Activated CD4-positive, alpha-beta T cell treated with anti-CD3 and anti-CD28 coated beads, Interleukin-2, amount 50 U/mL, for 24 hours (primary cell): ENCODE measurements at places on chromosomes 11 and 22.

GRCh38 chr11:16797776-16798175 lies 59.3 kb downstream of the C11orf58 start:
- no peak for DNase-seq

- no peak for DNase-seq
Observed at GRCh38 chr11:28140689-28141455, 32.7 kb downstream of the METTL15 start.

- DNase-seq: no peak
Observed at GRCh38 chr11:65069217-65069616, 10.9 kb upstream of the NAALADL1 start.

DNA sequence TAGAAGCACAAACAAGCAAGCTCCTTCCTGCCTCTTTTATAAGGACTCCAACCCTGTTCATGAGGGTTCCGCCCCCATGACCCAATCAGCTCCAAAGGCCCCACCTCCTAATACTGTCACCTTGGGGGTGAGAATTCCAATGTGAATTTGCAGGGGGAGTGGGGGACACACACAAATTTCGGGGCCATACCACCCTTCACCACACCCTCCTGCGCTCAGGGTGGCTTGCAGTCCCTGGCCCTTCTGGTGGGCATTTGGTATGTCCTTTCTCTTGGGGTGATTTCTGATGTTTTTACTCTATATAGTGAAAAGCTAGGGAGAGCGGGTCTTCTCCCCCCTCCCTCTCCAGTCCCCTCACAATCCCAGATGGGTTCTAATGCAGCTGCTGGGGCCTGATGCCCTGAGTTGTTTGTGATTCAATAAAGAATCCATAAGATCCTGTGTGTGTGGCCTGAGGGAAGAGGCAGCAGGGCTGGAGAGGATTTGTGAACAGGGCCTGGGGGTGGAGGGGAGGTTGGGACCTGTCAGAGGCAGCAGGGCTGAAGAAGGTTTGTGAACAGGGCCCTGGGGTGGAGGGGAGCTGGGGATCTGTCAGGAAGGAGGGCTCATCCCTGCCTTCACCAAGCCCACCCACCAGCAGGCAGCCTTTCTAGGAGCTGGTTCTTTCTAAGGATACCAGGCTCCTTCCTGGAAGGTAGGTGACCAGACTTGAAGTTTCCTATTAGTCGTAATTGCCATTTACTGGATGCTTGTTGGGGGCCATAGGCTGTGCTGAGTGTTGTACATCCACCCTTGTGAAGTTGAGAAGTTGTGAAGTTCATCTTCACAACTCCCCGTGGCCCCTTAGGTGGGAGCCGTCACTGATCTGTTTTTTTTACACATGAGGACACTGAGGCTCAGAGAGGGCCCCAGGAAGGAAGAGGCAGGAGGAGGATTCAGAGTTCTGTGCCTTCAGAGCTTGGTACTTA lies 7.9 kb downstream of the SLC35C1 start:
- no peak for DNase-seq

- DNase-seq: no peak
Observed at GRCh38 chr22:50247748-50248147, 2.9 kb upstream of the TUBGCP6 start.

DNA sequence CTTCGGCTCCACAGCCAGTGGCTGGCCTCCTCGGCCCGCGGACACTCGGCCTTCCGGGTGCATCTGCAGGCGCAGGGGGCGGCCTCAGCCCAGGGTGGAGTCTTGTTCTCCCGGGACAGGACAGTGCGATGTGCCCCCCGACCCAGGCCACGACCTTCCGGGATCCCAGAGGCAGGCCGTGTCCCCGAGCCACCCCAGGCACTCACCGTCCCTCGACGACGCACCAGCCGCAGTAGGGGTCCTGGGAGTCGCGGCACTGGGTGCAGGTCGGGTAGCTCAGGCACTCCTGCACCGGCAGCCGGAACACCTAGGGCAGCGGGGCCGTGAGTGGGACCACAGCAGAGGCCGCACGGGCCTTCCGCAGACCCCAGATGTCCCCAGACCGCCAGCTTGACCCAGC lies 17.6 kb upstream of the MAPK11 start:
- no peak for DNase-seq

DNA sequence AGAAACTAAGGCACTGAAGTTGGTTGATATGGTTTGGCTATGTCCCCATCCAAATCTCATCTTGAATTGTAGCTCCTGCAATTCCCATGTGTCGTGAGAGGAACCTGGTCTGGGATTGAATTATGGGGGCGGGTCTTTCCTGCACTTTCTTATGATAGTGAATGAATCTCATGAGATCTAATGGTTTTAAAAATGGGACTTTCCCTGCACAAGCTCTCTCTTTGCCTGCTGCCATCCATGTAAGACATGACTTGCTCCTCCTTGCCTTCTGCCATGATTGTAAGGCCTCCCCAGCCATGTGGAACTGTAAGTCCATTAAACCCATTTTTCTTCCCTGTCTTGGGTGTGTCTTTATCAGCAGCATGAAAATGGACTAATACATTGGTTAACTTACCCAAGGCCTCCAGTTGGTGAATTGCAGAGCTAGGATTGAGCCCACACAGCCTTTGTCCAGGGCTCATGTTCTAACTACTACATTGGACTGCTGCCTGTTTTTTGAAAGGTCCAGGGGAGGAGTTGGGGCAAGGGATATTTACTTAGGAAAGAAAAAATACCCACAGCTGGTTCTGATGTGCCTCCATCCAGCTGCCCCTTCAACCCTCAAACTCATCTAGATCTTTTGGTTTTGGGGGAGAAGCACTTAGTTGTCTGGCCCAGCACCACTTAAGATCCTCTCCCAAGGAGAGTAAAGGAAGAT lies 107.8 kb upstream of the NAV2 start:
- no peak for DNase-seq

DNA sequence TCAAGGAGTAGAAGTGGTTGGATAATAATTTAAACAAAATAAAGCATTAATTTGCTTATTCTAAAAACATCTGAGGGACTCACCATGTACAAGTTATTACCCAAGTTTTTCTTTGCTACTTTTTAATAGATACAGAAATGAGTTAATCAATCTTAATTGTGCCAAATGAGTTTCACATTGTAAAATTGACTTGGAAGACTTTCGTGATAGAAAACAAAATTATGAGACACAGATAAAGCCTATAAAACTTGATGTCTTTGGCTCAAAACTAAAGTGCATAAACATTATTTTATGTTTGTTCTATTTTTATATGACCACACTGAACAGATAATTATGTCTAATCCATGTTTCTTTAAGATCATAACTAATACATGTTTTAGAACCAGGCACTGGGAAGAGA lies 10.1 kb upstream of the CWF19L2 start:
- no peak for DNase-seq

DNA sequence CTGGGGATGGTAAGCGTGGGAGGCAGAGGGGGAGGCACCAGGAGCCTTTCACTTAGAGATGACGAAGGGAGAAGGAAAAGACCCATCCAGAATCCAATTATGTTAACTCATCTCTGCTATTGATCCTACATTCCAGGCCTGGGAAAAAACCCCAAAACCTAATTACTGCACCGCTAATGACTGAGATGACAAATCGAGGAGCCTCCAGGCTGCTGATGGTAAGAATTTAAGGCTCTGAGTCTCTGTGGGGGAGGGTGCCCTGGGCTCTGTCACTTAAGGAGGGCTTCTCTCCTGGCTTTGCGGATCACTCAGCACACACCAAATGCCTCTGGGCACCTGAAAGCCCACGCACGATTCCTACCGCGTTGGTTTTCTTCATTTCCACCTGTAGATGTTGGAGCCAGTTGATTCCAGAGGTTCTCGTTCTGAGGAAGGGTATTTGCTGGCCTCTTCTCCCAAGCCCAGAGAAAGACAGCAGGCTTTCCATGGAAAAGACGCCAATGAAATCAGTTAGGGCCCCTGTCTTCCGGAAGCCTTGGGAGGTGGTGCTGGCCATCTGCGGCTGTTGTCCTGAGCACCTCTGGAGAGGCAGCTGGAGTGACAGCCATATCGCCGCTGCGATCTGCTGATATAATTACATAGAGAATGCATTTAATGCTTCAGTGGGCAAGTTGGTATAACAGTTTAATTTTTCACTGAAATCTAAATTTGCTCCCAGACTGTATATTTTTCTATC lies 751.2 kb downstream of the BRD1 start:
- DNase-seq: no peak

GRCh38 chr22:47213571-47214230 lies 451.3 kb downstream of the TBC1D22A start:
- DNase-seq: peak; percentile 12

DNA sequence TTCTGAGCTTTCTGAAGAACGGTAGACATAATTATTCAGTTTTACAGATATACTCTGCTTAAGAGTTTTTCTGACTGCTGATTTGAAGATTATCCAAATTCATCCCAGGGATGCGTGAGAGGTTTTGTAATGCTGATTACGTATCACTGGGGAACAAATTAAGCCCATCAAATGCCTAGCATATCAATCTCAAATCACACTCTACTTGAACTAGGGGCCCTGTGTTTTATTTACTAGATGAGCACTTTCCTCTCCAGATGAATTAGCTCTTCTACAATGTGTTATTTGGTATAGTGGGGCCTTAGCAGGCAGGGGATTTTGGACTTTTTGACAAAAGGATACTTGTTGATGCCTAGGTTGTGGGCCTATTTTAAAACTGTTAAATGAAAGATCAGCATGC lies 177.9 kb downstream of the JRKL start:
- DNase-seq: no peak

GRCh38 chr22:36317658-36318271 lies 64.8 kb downstream of the APOL1 start:
- DNase-seq: no peak

DNA sequence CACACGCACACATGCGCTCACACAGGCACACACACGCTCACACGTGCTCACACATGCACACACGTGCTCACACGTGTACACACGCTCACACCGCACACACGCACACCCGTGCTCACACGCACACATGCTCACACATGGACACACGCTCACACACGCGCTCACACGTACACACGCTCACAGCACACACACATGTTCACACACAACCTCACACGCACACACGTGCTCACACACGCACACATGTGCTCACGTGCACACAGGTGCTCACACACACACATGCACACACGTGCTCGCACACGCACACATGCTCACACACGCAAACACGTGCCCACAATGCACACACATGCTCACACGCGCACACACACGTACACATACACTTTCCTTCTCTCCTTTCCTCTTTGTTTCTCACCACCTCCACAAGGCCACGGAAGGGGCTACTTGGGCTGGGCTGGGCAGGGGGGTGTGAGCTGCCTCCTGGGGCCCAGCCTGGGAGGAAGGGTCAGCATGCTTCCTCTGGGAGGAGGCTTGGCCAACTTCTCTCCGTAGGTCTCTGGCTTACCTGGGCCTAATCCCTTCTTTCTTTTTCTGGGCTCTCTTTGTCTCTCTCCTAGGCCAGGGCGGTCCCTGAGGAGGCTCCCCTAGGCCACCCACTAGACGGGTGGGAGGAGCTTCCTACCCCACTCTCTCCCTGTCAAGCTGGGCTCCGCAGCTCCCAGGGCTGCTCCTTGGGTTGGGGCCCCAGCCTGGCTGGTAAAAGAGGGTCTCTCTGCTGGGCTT lies 34.5 kb upstream of the PARVG start:
- no peak for DNase-seq

DNA sequence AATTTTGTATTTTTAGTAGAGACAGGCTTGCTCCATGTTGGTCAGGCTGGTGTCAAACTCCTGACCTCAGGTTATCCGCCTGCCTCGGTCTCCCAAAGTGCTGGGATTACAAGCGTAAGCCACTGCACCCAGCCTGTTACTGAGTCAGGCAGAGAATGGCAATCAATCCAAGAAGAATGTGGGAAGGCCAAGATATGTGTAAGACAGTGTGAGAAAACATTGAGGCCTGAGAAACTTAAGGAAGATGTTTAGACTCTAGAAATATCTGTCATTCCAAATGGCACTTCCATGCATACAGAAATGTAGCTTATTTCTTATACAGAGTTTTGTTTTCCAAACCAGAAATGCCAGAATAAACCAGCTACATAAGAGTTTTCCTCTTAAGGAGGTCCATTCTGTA lies 248.5 kb downstream of the ETS1 start:
- no peak for DNase-seq

- DNase-seq: no peak
Observed at GRCh38 chr11:1665313-1665712, 31.7 kb upstream of the KRTAP5-6 start.

DNA sequence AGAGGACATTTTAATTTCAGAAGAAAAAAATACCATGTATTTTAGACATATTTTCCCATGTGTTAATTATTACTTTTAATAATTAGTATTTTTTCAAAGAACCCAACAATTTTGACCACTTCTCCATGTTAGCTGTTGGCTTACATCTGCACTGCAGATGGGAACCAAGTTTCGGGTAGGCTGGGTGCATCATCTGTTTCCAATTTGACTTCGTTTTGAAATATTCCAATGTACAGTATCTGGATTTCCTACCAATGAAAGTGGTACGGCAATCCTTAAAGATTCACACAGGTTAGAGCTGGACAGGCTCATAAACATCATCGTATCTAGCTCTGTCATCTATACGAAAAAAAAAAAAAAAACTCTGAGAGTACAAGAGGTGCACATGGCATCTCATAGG lies 670.2 kb downstream of the OPCML start:
- no peak for DNase-seq

GRCh38 chr11:22769081-22769480 lies 60.5 kb downstream of the SVIP start:
- DNase-seq: no peak

GRCh38 chr11:118980191-118980881 lies 8.8 kb downstream of the FOXR1 start:
- no peak for DNase-seq

- no peak for DNase-seq
Observed at GRCh38 chr22:46106279-46107022, 43.9 kb upstream of the PPARA start.

DNA sequence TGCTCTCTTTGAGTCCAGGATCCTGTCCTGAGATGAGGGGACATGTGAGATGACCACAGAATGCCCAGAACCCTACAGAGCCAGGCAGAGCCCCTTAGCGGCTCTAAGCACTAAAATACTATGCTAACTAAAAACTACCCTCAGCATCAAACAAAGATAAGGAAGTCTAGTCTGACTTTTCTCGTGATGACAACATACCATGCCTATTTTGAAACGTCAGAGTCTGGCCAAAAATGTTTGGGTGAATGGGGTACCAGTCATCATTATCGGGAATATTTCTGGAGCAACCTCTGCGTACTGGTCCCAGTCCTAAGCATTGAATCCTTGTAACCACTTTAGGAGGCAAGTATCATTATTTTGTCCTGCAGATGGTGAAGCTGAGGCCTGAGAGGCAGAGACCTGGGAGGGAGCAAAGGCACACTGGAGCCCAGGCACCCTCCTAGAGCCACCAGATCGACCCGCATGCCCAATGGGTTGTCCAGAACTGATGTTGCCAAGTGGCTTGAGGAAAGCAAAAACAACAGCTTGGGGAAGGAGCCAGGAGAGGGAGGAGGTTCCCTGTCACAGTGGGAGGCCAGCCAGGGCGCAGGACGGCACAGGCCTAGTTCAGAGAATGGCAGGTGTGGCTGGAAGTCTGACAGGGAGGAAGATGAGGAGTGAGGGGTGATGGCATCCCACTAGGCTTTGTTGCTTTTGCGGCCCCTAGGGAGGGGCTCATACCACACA lies 7.2 kb upstream of the OSM start:
- no peak for DNase-seq
